ENCODE measurements at places on chromosomes 7 and 10. TPM values are rescaled to one million over a fixed set of nuclear protein-coding genes. Genes with fewer than 3 reads are reported as not detected.

The ACTL6B gene
- total RNA-seq, result 0.05 TPM

The KLLN gene
- total RNA-seq, result 0.90 TPM

The DUSP5 gene
- total RNA-seq, result 6.6 TPM

- H3K4me3 ChIP-seq, result no peak overlapping the region
- no peaks in the 10 kb centered on the region for H3K4me1 ChIP-seq
- no peaks in the 10 kb centered on the region for H3K36me3 ChIP-seq
- H3K27ac ChIP-seq, result no peak overlapping the region
- DNase-seq, result no peak
These were observed 534.6 kb upstream of the NRP1 start for GRCh38 chr10:33869028-33869427.

DNA sequence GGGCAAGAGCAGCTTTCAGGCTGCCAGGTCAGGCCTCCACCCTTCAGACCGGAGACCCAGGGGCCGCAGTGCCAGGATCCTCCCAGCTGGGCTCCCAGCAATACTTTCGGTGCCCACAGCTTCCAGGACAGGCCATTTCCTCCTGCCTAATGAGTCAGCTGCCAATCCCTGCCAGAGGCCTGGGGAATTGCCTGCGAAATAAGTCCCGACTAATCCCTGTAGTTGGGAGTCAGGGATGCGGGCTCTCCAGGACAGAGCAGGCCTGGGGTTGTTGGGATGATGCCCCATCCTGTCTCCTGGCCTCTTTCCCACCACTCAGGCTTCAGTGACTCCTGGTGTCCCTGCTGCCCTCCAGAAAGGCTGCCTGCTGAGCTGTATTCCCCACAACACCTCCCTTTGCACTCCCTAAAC is 143.5 kb upstream of the UNC5B start:
- H3K4me3 ChIP-seq, result no peak overlapping the region
- H3K27ac ChIP-seq, result no peak overlapping the region
- H3K4me1 ChIP-seq, result no peaks in the 10 kb centered on the region
- no peak for DNase-seq
- no peaks in the 10 kb centered on the region for H3K36me3 ChIP-seq
- no peaks in the 10 kb centered on the region for H3K27me3 ChIP-seq

DNA sequence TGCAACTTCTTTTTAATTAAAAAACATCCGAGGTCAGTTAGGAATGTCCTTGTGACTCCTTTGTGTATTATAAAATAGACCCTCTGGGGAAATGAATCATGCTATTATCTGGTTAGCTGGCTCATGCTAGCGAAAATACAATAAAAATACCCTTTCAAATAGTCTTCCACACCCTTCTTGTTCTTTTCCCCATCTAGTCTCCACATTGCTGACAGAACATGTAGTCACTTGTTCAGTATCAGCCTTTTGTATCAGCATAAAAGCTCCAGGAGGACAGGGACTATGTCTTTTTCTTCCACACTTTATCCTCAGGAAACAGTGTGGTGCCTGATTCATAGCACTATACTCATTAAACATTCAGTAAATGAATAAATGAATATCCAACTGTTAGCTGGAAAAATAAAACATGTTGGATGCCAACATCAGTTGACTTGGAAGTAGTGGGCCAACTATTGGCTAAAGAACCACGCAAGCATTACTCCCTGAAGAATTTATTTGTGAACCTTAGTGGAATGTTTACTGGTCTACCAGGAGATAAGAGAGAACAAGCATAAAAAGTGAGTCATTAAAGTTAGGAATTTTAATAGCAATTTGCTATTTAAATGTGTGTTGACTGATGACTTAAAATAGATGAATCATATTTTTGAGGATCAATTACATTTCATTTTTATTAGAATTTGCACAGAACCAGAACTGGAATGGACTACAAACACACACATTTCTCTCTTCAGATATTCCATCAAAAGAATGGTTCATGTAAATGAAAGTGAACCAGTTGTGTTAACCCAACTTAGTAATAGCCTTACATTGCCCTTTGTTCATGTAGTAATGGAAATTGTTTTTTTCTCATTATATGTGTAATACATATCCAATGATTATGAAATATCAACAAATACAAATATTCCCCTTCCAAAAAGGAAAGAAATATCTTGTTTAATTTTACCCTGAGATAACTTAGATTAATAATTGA is 129.6 kb downstream of the DKK1 start:
- DNase-seq, result no peak
- no peak overlapping the region for H3K4me3 ChIP-seq
- H3K36me3 ChIP-seq, result no peaks in the 10 kb centered on the region
- H3K4me1 ChIP-seq, result no peaks in the 10 kb centered on the region
- H3K27me3 ChIP-seq, result no peaks in the 10 kb centered on the region

DNA sequence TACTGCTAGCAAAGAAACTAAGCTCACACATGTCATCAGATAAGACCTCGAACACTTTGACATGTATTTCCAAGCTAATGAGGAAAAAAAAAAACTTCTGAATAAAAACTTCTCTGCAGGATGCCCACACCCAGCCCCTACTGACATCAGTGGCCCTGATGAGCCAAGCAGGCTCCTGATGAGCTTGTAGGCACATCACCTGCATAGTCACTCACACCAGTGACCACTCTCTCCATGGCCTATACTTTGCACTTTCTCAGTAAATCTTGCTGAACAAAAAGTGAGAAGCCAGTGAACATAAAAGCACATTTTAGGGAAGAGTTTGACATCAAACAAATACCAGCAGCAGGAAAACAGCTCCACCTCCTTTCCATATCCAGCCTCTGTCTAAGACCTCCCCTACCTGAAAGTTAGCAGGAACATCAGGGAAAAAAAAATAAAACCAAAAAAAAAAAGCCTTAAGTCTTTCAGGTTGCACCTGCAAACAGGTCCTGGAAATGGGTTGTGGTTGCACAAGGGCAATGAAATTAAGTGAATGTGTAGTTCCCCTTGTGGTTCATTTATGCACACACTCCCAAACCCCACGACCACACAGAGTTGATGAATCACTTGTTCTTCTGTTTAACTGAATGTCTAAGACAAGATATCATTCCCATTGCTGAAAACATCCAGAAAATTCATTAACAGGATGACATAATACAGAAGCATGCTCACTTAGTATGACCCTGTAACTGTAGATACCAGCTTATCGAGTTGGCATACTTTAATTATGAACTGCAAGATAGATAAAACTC is 205.2 kb upstream of the PDE1C start:
- no peaks in the 10 kb centered on the region for H3K27me3 ChIP-seq
- no peak overlapping the region for H3K27ac ChIP-seq
- DNase-seq, result no peak
- H3K4me1 ChIP-seq, result no peaks in the 10 kb centered on the region
- no peaks in the 10 kb centered on the region for H3K36me3 ChIP-seq

DNA sequence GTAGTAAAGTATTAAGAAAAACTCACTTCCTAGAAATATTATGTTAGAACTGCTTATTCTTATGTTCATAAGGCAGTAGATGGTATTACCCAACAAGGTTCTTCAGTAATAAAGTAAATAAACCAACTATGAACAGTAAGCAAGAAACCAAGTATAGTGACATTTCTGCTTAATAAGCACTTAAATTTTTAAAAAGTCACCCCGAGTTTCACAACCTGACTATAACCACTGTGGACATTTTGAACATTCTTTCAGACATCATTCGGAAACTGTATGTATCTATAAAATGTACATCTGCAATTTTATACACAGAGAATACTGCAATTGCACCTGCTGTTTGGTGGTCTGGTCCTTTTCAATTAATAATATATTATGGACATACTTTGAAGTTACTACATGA is 1073.6 kb downstream of the XPNPEP1 start:
- no peak overlapping the region for H3K27ac ChIP-seq
- no peaks in the 10 kb centered on the region for H3K4me1 ChIP-seq
- no peak overlapping the region for H3K4me3 ChIP-seq
- no peaks in the 10 kb centered on the region for H3K36me3 ChIP-seq
- no peaks in the 10 kb centered on the region for H3K27me3 ChIP-seq

GRCh38 chr10:70367195-70367796 is 15.1 kb downstream of the LRRC20 start:
- no peaks in the 10 kb centered on the region for H3K36me3 ChIP-seq
- H3K27ac ChIP-seq, result no peak overlapping the region
- no peak overlapping the region for H3K4me3 ChIP-seq
- peaks cover 2% of the 10 kb centered on the region for H3K4me1 ChIP-seq

DNA sequence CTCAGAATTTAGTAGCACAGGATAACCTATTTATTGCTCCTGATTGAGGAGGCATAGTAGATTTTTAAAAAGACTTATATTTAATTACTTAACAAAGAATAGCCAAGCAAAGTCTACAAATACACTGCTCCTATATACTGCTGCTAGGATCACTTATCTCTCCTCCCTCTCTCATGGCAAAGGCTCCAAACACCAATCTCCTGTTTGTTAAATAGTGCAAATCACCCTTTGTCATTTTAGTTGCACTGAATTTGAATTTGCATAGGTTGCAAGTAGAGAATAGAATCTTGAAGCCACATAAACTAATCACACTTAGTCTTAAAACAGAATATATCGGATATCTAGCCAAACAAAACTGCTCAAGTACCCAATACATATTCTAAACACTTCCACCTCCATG is 219.1 kb upstream of the LRRN3 start:
- no peak for DNase-seq
- no peaks in the 10 kb centered on the region for H3K27me3 ChIP-seq
- no peaks in the 10 kb centered on the region for H3K36me3 ChIP-seq
- no peak overlapping the region for H3K4me3 ChIP-seq
- no peaks in the 10 kb centered on the region for H3K4me1 ChIP-seq

DNA sequence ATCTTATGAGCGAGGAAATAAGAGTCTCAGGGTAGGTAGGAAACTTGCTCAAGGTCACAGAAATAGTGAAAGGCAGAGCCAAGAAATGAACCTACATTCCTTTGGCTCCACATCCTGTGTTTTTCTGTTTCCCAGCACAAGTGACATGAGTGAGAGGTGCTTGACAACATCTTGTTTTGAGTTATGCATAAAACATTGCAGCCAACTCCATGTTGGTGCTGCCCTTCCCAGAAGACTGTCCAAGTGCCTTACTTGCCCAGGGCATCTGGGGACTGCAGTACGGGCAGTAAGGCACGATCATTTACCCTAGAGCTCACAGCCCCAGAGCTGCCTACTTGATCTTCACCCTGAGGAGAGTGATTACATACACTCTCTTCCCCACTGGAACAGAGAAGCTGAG is 148.8 kb downstream of the NOC3L start:
- no peaks in the 10 kb centered on the region for H3K36me3 ChIP-seq
- DNase-seq, result no peak
- no peaks in the 10 kb centered on the region for H3K4me1 ChIP-seq

GRCh38 chr7:69062020-69062765 is 536.1 kb upstream of the AUTS2 start:
- no peak overlapping the region for H3K27ac ChIP-seq
- H3K4me1 ChIP-seq, result no peaks in the 10 kb centered on the region
- H3K36me3 ChIP-seq, result no peaks in the 10 kb centered on the region

DNA sequence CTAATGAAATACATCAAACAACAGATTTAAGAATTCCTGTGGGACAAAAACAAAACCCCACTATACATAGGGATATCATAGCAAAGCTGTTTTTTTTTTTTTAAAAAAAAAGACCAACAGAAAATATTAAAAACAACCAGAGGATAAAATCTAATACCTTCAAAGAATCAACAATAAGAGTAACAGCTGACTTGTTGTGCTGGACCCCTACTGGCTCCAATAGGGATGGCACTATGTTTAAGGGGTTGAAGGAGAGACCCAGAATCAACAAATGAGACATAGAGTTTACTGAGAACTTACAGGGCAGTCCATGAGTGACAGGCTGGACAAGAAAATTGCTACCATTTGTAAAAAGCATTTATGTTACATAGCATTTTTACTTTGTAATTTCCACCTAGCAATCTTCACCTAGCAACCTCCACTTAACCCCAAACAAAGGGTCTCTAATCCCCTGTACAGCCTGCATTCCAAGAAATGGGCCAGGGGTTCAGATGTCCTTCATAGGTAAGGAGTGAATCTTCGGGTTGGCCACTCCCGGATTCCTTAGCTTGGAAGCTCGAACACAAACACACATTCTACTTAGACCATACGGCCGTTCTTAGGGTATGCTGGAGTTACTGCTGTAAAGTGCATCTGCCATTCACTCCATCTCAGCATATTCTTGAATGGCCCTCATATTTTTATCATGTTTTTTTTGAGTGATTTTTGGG is 25.8 kb downstream of the ASZ1 start:
- no peaks in the 10 kb centered on the region for H3K27me3 ChIP-seq
- no peaks in the 10 kb centered on the region for H3K4me1 ChIP-seq
- DNase-seq, result no peak
- no peak overlapping the region for H3K4me3 ChIP-seq

GRCh38 chr7:20742913-20743312 is 43.8 kb downstream of the SP8 start:
- H3K27ac ChIP-seq, result no peak overlapping the region
- H3K4me1 ChIP-seq, result no peaks in the 10 kb centered on the region
- no peak for DNase-seq
- no peaks in the 10 kb centered on the region for H3K36me3 ChIP-seq

DNA sequence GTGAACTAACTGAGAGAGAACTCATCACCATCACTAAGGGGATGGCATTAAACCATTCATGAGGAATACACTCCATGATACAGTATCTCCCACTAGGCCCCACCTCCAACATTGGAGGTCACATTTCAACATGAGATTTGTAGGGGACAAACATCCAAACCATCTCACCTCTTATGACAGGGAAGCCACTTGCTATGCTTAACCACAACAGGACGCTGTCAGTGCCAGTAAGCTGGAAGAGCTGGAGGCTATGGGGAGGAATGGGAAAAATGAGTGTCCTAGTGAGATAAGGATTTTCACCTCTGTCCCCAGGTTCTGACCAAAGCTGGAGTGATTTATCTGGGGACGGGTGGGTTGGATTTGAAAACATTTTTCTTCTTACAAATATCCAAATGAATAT is 17.6 kb downstream of the PLCE1 start:
- H3K4me3 ChIP-seq, result no peak overlapping the region
- H3K27me3 ChIP-seq, result no peaks in the 10 kb centered on the region
- DNase-seq, result no peak

DNA sequence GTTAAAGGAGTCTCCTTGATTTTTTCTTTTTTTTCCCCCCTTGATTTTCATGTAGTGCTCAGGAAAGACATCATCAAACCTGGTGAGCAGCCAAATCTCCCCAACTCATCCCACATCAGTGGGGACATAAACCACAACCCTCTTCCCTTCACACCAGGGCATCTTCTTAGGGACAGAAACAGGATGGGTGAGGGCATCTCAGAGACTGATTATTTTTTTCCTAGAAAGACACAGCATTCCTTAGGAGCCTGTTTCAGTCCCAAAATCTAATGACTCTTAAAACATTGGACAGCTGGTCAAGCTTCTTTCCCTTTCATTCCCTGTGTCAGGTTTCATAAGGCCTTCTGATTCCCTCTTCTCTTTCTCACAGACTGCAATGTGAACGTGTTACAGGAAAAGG is 31.5 kb upstream of the GSAP start:
- DNase-seq, result no peak
- no peaks in the 10 kb centered on the region for H3K27me3 ChIP-seq
- H3K4me3 ChIP-seq, result no peak overlapping the region
- H3K36me3 ChIP-seq, result no peaks in the 10 kb centered on the region
- H3K4me1 ChIP-seq, result no peaks in the 10 kb centered on the region

DNA sequence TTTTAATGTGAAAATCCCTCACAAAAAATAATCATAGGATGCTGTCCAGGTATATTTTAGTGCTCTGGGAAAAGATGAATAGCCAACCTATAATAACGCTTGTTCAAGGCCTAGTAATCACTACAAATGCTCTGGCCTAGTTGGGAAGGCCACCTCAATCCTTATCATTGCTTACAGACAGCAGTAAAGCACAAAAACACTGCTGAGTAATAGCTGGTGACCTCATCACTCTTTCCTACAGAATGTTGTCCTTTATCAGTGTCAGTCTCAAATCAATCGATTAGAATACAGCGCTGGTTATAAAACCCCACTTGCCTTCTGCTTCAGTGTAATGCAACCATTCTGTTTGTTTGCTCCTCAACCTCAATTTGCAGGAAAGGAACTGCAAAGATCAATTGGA is 72.6 kb upstream of the STEAP1 start:
- DNase-seq, result no peak
- H3K36me3 ChIP-seq, result no peaks in the 10 kb centered on the region
- no peak overlapping the region for H3K4me3 ChIP-seq
- no peaks in the 10 kb centered on the region for H3K4me1 ChIP-seq
